ENCODE measurements at places on chromosomes 11 and 22.

GRCh38 chr11:103480421-103480820, 371.2 kb downstream of the DYNC2H1 start:
- DNase-seq: no peak

GRCh38 chr11:86559311-86559945, 113.0 kb downstream of the ME3 start:
- DNase-seq: no peak

- no peak for DNase-seq
Measured at GRCh38 chr11:127592371-127592770, 591.8 kb upstream of the KIRREL3 start.

- no peak for DNase-seq
Measured at GRCh38 chr11:130859886-130860285, 56.4 kb downstream of the SNX19 start.

DNA sequence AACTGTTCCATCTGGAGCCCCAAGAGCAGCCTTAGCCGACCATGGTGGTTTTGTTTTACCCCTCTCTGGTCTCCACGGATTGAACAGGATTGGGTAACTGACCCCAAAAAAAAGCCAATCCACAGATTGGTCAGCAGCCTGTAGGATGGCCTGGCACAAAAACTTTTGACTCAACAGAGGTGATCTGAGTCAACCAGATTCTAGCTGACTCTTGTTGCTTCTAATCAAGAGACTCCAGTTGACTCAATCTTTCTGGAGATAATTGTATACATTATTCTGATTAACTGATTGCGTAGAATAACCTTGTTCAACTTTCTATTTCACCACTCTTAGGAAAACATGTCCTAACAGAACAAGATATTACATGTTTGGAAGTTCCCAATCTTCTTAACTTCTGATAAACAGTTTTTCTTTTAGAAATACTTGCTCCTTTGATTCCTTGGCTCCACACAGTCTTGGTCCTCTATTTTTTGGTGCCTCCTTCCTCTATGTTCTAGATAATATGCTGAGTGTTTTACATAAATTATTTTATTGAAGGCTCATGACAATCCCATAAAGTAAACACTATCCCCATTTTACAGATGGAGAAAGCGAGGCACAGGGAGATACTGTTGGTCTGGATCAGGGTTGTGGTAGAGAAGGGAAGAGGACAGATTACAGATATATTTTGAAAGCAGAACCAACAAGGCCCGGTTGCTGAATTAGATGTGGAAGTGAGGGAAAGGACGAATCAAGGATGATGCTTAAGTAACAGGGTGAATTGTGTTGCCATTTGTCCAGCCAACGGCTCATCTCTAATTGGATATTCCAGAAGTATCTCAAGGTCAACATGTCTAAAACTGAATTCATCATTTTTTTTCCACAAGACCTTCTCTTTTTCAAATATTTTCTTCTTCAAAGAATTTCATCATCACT, 11.5 kb upstream of the ZC3H12C start:
- no peak for DNase-seq

- DNase-seq: no peak
Measured at GRCh38 chr22:43633631-43634285, 178.3 kb downstream of the EFCAB6 start.

GRCh38 chr22:26199665-26200064, 30.4 kb downstream of the SEZ6L start:
- DNase-seq: no peak

DNA sequence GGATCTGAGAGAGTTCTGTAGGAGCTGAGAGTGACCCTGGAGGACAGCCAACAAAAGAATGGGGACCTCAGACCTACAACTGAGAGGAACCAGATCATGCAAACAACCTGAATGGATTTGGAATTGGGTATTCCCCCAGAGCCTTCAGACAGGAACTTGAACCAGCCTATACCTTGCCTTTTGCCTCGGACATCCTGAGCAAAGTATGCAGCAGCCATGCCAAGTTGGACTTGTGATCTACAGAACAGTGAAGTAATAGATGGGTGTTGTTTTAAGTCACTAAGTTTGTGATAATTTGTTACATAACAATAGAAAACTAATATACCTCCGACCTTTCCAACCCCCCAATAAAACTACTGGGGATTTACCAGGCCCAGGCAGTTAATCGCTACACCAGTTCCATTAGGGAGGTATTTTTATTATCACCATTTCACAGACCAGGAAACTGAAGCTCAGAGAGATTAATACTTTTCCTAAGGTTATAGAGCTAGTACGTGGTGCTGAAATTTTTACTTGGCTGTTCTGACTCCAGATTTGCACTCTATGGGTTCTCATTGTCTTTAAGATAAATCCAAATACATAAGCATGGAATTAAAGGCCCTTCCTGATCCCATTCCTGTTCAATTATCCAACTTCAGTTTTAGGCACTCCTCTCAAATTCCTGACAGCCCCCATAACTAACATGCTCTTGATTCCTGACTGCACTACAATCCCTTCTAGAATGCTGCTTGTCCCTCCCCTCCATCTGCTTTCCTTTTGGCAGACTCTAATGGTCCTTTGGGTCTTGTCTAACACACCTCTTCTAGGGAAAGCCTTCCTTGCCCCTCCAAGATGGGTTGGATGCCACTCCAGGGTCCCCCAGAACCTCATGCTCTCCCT, 1.7 kb upstream of the RASSF10 start:
- no peak for DNase-seq

- DNase-seq: no peak
Measured at GRCh38 chr11:124839972-124840621, 25.1 kb upstream of the ROBO3 start.

DNA sequence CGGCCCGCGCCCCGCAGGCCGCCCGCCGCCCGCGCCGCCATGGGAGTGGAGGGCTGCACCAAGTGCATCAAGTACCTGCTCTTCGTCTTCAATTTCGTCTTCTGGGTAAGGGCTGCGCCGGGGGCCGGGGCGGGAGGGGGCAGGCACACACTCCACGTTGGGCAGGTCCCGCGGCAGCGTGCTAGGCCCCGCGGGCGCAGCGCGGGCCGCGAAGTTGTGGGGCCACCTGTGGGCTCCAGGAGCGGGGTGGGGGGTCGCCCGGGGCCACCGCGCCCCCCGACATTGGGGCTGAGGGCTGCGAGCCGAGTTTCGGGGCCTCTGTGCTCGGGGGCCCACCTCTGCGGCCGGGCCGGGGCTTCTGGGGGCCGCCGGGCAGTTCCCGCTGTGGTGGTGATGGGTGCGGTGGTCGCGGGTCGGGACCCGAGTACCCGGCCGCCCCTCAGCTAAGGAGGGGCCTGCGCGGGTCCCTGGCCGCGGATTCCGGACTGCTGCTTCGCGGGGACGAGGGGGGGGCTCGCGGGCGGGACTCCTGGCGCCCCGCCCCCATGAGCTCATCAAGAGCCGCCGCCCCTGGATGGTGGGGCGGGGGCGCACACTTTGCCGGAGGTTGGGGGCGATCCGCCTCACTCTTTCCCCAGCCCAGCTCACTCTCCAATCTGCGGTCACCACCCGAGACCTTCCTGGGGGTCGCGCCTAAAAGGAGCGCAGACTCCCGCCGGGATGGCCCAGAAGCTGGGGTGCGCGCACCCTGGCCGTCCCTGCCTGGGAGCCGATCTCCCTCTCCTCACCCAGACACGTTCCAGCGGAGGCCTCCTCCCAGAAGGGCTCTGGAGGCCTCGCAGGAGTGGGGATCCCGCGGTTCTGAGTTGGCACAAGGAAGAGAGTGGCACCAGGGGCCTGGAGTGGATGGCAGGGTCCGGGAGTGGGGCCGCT, 667 bp downstream of the CD81 start:
- DNase-seq: no peak

DNA sequence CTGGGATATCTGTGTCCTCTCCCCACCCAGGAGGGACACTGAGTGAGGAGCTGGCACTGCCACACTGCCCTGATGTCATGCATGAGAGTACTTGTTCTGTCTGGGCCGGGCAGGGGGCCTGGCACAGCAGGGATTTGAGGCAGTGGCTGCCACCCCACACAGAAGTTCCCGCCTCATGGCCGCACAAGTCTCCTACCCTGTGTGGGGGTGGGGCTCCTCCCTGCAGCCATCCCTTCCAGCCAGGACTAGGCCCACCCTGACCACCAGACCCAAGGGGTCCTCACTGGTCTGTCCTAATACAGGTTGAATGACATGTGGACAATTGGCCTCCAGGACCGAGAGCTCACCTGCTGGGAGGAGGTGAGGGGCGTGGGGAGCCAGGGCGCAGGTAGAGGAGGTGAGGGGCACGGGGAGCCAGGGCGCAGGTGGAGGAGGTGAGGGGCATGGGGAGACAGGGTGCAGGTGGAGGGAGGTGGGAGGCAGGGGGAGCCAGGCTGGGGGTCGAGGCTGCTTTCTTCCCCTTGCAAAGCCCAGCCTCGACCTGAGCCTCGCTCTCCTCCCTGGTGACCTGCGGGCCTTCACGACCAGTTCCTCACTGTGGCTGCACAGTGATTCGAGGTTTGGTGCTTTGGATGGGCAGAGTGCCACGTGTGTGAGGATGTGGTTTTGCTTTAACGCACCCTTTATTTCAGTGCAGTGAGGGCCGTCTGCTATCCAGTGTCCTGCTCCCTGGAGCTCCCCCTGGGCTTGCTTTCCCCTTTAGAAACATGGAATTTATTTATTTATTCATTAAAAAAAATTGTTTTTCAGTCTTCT, 7.4 kb downstream of the LZTR1 start:
- DNase-seq: no peak

- DNase-seq: peak; percentile 76
Measured at GRCh38 chr11:99257131-99257530, 236.4 kb downstream of the CNTN5 start.

DNA sequence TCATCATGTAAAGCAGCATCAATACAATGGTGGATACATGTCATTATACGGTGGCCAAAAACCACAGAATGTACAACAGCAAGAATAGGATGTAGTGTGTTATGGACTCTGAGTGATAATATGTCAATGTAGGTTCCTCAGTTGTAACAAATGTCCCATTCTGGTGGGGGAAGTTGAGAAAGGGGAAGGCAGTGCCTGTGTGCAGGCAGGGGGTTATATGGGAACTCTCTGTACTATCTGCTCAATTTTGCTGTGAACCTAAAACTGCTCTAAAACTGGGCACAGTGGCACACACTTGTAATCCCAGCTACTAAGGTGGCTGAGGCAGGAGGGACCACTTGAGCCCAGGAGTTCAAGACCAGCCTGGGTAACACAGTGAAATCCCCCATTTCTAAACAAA, 5.9 kb downstream of the CHKA start:
- peak; percentile 53 for DNase-seq

DNA sequence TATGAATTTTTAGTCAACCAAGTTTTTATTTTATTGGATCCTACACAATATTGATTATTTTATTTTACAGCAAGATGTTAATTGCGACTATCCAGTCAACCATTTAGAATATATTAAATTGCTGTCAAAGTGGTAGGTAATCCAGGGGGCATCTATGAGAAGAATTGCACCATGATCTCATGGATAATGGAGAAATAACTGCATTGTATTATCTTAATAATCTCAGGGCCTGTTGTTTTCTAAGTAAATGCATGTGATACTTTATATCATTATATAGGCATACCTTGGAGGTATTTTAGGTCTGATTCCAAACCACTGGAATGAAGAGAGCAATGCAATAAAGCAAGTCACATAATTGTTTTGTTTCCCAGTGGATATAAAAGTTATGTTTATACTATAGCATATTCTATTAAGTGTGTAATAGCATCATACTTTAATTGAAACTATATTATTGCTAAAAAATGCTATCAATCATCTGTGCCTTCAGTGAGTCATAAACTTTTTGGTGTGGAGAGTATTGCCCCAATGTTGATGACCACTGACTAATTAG, 595.4 kb upstream of the CHORDC1 start:
- no peak for DNase-seq

DNA sequence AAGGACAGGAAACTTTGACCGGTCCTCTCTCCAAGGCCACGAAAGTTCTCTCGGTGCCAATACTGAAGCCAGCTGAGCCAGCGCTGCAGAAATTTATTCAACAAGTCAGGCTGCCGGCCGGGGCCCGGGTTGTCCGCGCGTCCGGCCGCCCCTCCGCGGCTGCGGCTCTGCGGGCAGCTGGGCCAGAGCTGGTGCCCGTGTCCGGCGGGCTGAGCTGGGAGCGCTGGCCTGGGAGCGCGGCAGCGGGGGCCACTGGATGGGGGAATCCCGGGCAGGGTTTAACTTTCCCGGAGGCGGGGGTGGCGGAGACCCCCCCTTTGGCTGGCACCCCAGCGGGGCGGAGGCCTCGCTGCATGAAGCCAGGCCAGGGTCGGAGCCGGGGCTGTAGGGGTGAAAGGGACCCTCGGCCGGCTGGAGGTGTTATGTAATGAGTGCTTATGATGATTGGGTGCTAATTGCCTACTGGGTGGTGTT, 12.3 kb upstream of the CACNA1I start:
- DNase-seq: no peak

DNA sequence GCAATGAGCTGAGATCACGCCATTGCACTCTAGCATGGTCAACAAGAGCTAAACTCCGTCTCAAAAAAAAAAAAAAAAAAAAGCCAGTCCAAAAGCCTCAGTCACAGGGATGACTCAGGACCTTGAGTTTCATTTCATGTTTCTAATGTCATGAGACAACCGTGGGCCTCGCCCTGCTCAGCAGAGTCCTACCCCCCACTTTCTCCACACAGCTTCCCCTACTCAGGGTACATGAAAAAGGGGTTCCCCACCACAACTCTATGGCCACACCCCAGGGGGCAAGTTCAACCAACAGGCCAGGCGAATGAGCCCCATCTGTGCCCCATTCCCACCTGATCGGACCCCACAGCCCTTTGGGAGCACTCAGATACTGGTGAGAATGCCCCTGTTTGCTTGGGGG, 24.3 kb upstream of the ADA2 start:
- no peak for DNase-seq
